ENCODE measurements at places on chromosomes 7 and 10. TPM values are rescaled to one million over a fixed set of nuclear protein-coding genes. Genes with fewer than 3 reads are reported as not detected.

- no peak for DNase-seq
Measured at GRCh38 chr7:33922820-33923219, 17.5 kb downstream of the BMPER start.

DNA sequence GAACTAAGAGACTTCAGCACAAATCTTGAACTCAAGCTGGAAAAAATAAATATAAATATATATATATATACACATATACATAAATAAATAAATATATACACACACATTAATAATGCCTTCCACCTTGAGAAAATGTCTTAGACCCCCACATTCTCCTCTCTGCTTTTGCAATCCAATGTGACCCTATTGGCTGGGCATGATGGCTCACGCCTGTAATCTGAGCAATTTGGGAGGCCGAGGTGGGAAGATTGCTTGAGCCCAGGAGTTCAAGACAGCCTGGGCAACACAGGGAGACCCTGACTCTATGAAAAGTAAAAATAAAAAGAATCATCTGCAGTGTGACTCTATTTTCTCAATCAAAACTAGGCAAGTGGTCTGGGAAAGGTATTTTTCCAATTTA is 424.1 kb upstream of the NFE2L3 start:
- DNase-seq: no peak

ORC5 gene
- total RNA-seq: 32.3 TPM

NKX6-2 gene
- not detected for total RNA-seq

- no peak for DNase-seq
Measured at GRCh38 chr10:23439452-23439960, 631 bp downstream of the OTUD1 start.

DNA sequence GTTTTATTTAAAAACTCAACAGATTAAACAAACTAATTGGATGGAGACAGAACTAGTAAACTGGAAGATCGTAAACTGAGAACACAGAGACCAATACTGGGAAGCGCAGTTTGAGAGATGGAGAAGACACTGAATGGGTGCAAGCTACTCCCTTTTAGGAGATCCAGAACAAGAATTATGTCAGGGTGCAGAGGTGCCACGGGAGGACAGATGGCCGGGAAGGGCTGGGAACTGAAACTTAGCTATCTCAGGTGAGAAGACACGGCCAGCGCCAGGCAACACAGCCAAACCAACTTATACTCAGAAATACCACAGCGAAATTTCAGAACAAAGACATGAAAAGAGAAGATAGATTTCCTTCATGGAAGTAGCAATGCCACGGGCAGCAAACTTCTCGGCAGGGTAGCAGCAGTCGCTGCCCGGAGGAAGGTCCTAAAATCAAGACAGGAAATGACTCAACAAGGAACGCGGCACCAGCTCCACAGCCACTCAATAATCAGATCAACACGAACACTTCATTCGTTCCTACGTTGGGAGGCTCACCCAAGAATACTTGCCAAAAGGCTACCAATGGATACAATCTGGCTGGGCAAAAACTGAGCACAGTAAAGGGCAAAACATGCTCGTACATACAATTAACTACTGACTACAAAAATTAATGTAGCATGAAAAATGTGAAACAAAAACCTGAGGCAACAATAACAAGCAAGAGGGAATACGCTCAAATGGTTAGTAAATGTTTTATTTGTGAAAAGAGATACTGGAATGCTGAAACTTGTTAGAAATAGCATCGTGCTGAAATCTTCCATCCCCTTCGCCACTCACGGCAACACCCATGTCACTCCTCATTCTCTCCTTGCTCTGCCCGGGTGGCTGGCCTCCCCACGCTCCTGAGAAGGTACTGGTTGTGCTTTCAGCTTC is 2.2 kb upstream of the LRRC27 start:
- peak; percentile 42 for DNase-seq

- DNase-seq: peak; percentile 10
Measured at GRCh38 chr7:114481999-114482398, 67.4 kb downstream of the FOXP2 start.

DNA sequence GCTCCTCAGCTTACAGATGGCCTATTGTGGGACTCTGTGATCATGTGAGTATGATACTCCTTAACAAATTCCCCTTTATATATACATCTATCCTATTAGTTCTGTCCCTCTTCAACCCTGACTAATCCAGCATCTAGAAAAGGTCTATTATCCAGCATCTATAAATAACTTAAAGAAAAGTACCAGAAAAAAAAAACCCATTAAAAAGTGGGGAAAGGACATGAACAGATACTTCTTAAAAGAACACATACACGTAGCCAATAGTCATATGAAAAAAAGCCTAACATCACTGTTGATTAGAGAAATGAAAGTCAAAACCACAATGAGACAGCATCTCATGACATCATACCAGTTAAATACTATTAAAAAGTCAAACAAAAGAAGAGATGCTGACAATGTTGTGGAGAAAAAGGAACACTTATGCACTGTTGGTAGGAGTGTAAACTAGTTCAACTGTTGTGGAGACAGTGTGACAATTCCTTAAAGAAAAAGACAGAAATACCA is 549.5 kb upstream of the GRM3 start:
- no peak for DNase-seq

DNA sequence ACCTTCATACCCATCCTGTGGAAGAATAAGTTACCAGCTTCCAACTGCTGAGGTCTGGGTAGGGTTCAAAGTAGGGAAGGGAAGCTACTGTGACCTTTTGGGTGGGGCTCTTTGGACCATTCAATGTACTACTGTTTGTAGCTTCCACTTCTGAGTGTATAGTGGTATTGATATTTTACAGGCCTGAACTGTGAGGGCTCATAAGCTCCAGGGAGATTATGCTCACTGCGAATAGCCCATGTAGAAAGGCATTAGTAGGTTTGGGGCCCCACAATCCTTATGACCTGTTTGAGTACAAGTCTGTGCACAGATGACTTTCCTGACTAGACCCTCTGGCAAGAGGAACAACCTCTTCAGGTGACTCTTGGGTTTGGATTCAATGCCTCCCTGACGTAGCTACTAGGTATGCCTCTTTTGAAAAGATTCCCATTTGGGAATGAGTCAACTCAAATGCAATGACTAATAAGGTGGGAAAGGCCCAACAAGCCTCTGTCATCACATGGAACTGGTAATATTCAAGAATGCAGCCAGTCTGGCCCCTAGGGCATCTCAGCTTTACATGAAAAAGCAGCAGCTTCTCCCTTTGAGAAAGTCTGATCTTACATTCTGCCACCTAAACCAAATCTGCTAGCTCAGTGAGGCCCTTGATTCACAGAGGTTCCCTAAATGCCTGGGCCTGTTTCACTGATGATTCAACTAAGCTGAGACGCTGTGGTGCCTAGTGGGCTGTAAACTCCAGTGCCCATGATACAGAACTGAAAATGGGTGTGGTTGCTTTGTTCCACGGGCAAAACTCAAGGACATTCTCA is 79.8 kb downstream of the ABI1 start:
- DNase-seq: no peak

- DNase-seq: no peak
Measured at GRCh38 chr7:102009628-102010027, 192.2 kb downstream of the CUX1 start.

A1CF gene
- not detected for total RNA-seq

ARHGEF35 gene
- not detected for total RNA-seq

DNA sequence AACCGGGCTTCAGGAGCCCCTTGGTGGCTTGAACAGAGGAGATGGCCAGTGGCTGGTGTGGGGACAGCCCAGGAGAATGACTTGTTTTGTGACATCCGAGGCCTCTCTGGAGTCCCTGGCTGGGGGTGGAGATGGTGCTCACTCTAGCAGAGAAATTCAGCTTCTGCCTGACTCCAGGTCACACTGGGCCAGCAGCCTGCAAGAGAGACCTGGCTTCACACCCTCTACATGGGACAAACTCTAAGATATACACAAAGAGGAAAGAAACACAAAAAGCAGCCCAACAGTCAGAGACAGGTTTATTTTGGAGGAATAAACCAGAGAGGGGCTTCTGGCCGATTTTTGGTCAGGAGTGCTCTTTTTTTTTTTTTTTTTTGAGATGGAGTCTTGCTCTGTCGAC is 132.8 kb downstream of the ELFN1 start:
- DNase-seq: no peak

Data from glomerular endothelial cell (primary cell).